AG04449 (cell line): ENCODE measurements at places on chromosomes 3 and 15.

- DNase-seq, result no peak
These were observed 349.6 kb downstream of the ZIC1 start for GRCh38 chr3:147758771-147759170.

DNA sequence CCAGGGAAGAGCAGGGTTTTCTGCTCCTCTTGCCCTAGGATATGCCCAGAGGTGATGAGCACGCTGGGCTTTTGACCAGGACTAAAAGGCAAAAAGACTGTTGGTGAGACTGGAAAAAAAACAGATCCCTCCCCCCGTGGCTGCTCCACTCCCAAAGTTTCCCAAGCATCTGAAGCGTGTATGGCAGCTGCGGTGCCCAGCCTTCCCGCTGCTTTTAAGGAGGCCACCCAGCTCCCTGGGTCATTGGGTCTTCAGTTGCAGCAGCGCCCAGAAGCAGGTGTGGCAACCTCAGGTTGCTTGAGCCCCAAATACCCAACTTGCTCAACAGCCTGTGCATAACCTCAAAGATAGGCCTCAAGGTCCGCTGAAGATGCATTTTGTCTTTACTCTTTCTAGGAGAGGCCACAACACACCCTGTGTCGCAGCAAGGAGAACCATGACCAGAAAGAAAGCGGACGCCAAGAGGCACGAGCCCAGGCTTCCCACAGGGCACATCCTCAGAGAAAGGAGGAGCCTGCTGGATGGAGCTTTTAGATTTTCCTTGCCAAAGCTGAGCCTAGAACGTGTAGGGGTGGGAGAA lies 2.0 kb downstream of the SRGAP3 start:
- no peak for DNase-seq

GRCh38 chr3:49756036-49756435 lies 30.3 kb downstream of the IP6K1 start:
- no peak for DNase-seq

DNA sequence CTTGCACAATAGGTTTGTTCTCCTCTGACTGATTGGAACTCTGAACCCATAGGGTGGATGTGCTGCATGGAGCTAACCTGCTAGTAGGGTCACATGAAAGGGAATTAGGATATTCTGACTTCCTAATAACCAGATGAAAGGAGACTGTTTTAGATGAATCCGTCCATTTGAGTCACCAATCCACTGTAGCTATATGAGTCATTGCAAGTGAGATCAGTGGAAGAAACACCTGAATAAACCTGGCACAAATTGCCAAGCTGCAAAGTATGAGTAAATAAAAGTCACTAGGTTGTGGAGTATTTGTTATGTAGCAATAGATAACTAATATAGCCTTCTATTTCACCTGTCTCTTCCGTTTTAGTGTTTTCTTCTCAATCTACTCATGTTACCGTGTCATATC lies 584.4 kb downstream of the PDCD6IP start:
- DNase-seq, result no peak

GRCh38 chr15:38058596-38059075 lies 124.2 kb downstream of the TMCO5A start:
- no peak for DNase-seq

GRCh38 chr15:83158393-83158792 lies 49.2 kb downstream of the HDGFL3 start:
- DNase-seq, result no peak
